ENCODE measurements at places on chromosomes 2 and 18.

GRCh38 chr2:52390651-52391050 is 1358.7 kb upstream of the NRXN1 start:
- DNase-seq, result no peak

- DNase-seq, result no peak
Observed at GRCh38 chr2:179036353-179036905, 13.5 kb downstream of the CCDC141 start.

DNA sequence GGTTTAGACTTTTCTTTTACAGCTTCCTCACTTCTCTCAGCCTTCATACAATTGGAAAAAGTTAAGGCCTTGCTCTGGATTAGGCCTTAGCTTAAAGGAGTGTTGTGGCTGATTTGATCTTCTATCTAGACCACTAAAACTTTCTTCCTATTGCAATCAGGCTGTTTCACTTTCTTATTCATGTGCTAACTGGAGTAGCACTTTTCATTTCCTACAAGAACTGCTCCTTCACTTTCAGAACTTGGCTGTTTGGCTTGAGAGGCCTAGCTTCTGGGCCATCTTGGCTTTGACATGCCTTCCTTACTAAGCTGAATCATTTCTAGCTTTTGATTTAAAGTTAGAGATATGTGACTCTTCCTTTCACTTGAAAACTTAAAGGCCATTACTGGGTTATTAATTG is 114.3 kb downstream of the ARHGEF4 start:
- no peak for DNase-seq

- DNase-seq, result no peak
Observed at GRCh38 chr2:52312486-52312885, 1280.6 kb upstream of the NRXN1 start.

GRCh38 chr2:68741805-68742306 is 7.2 kb downstream of the ARHGAP25 start:
- no peak for DNase-seq

DNA sequence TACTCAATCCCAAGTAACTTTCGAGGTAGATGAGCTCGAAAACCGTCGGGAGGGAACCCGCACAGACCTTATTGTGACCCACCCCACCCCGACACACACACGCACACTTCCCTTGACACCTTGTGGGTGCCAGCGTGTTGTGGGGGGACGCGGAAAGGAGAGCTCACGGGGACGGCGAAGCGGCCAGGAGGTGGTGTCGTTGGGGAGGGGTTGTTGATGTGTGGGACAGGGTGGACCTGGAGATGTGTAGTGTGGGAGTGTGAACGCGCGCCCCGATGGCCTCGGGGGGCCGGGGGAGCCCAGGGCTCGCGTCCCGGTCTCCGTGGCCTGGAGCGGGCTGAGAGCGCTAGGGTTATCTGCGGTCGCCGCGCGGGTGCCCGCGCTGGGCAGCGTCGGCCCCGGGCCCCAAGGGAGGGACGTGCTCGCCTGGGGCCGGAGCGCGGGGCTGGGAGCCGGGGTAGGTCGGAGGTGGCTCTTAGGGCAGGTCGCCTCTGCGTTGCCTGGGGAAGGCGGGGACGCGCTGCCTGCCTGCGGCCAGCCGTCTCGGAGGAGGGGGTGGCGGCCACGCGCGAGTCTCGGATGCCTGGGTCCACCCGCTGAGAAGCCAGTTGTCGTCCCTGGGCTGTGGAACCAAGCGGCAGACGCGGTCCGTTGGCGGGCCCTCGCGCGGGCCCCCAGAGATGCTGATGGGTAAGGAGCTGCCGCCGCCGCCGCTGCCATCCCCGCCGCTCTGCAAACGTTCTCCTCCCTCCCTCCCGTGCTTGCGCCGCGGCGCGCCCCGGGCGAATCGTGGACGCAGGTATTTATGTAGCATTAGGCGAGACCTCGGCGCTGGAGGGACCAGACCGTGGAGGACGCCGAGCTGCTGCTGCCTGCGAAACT is 1.6 kb downstream of the KLHL29 start:
- DNase-seq, result peak; percentile 40

DNA sequence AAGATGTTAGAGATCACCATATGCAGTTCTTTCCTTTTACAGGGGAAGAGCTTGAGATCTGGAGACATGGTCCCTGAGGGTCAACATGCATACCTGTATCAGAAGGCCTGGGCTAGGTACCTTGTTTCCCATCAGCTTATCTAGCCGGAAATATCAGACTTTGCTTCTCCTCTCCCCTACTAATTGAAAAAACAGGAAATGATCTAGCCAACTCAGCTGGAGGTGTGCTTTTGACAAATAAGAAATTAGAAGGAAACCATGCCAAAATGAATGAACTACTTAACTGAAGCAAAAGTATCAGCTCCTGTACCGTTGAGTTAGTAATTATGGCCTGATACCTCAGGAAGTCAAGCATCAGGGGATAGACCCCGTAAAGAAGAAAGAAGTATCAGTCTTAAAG is 20.4 kb downstream of the PKP4 start:
- DNase-seq, result no peak

- no peak for DNase-seq
Observed at GRCh38 chr2:104088745-104089144, 765.2 kb upstream of the POU3F3 start.

DNA sequence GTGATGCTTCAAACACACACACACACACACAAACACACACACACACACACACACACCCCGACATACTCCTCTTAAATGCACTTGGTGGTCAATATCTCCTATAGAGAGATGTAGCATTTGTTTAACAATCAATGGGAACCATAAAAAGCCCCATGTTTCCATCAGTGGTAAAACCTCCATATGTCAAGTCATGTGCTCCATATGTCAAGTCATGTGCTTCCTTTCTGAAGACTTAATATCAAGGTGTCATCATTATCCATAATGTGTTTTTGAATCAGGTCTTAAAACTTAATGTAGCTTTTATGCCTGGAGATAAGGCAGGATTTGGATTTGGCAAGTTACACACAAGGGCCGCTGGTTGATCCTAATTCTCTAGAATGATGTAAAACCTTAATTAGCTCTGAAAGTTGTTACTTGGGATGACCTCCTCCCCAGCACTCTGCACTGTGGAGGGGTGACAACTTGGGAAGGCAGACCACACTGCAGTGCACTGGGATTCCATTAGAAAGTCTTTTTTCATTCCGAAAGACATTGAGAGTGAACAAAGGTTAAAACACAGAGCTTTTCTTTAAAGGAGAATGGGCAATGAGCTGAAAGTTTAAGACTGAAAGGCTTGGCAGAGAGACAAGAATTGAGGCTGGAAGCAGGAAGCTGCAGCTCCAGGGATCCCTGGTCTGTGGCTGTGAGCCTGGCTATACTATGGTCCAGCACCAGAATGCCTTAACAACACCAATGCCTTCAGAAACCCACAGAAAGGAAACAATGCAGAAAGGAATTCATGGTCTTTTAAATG is 26.4 kb downstream of the ALK start:
- DNase-seq, result no peak

DNA sequence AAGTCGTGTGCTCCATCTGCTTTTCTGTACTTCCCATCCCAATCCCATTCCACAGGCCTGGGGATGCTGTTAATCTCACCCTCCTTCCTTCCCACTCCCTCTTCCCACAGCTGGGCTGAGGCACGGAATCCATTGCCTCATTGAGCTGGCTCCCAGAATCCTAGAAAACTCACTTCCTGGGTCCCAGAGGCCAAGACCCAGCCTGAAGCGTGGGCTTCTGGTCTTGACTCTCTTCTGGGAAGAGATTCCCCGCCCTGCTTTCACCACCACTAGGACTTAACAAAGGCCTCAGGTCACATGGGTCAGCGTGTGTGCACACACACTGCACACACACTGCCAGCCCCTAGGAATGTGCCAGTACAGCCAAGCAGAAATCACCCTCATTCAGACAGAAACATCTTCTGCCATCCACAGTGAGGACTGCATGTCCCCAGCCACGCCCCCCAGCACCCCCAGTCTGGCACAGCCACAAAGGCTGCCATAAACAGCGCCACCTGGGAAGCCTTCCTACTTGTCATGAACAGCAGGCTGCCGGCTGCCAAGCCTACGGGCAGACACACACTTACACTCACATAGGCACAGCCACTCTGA is 165.8 kb downstream of the TNS1 start:
- DNase-seq, result no peak

- DNase-seq, result no peak
Observed at GRCh38 chr2:219142329-219142728, 18.3 kb downstream of the NHEJ1 start.

GRCh38 chr2:233334915-233335314 is 19.4 kb upstream of the DGKD start:
- DNase-seq, result no peak

DNA sequence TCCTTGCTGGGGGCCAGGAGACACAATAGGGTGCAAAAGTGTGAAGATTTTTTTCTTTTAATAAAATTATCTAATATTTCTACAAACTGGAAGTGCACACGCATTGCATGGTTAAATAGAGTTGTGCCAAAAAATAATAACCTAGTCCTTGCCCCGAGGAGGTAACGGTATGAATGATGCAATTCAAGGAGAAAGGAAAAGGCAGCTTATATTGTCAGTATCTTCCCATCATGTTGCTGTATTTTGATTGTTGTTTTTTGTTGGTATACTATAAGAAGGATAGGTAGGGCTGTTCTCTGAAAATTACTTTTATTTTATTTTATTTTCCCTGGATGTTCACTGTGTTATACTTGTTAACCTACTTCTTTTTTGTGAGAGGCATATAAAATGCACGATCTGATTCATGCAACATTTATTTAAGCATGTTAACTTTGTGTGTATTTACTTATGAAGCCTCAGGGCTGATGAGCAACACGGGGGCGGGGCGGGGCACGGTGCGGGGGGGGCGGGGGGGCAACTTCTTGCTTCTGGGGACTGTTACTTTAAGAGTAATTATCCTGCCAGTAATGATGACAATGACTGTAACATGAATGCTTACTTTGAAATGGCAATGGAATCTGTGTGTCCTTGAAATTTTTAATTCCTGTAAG is 118.6 kb downstream of the AQP4 start:
- DNase-seq, result no peak

GRCh38 chr18:55864281-55864680 is 276.3 kb upstream of the TCF4 start:
- DNase-seq, result no peak

DNA sequence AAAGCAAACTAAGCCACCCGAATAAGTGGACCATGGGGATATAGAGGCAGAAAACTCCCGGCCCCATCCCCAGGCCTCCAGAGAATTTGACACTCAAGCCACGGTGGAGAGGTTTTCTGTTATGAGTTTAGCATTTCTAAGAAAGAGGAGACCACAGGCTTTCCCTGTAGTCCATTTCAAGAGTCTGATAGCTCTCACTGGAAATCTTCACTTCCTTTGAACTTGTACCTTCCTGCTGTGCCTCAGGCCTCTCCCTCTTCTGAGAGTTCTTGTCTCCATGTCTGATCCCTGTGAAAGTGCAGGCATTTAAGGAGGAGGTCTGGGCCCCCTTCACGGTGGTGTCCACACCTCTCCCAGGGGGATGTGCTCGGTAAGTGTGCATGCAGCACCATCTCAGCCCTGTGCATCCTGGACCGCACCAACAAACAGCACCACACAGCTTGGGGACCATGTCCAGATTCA is 113.7 kb downstream of the BCL2 start:
- DNase-seq, result no peak

GRCh38 chr2:85684806-85685205 is 9.4 kb upstream of the GNLY start:
- no peak for DNase-seq

DNA sequence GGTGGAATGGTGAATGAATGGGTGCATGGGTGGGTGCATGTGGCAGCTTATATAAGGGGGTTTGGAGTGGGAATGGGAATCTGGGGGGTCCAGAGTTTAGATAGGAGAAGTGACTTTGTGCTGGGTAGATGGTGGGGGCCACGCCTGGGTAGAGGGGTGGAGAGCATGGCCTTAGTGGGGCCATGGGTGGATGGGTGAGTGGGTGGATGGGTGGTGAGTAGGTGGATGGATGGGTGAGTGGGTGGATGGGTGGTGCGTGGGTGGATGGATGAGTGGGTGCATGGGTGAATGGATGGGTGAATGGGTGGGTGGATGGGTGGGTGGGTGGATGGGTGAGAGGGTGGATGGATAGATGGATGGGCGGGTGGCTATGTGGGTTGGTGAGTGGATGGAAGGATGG is 53.9 kb downstream of the MYO7B start:
- no peak for DNase-seq

- DNase-seq, result no peak
Observed at GRCh38 chr2:63446658-63447057, 141.6 kb downstream of the WDPCP start.

DNA sequence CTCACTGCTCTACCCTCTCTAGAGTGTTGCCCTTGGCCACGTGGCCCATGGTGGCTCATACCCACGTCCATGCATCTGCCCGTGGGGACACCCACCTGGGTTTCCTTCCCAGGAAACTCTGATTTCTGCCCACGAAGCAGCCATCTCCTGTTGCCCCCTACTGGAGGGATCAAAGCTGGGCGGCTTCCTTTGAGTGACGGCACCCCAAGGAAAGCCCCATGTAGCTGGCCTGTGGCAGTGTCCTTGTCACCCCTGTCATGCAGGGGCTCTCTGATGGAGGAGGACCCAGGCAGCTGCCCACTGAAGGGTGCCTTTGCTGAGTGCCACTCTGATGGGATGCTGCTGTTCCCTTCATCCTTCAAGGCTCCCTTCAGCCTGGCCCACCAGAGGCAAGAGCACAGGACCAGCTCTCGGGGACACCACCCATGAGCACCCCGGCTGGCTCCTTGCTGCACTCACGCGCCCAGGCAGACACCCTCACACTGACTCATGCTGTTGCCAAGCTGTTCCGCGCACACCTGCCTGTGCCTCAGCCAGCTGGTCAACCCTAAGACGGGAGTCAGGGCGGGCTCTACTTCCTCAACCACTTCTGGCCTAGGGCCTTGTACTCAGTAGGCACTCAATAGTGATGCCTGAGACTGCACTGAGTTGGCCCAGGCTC is 101.1 kb downstream of the CTIF start:
- DNase-seq, result no peak

DNA sequence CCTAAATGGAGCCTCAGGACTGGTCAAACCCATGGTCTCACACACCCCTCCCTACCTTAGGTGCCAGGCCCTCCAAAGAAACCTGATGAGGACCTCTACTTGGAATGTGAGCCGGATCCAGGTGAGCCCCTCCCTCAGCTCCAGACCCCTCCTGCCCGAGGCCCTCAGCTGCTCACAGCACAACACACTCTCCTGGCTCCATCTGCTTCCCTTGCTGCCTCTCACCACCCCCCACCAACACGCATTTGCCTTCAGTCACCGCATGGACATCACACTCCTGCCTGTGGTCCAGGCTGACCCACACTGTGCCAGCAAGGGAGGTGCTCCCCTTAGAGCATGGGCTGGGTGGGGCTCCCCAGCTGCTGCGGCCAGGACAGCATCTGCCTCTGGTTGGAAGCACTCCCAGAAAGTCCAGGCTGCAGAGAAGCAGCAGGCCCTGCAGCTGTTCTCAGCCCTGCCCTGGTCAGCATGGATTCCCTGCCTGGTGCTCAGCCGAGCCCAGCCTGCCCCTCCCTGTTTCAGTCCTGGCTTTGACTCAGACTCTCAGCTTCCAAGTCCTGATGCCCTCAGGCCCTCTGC is 15.1 kb downstream of the SH2D6 start:
- no peak for DNase-seq

DNA sequence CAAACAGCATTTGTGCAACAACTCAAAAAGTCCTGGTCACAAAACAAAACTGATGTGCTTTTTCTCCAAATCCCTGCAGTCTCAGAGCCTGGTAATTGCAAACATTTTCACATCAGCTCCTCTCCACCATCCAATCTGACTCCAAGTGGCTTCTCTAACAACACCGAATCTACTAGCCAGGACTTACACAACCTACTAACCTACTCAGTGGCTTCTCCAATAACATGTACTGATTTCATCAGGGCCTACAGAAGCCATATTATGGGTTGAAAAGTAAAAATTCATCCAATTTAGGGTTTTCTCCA is 104.3 kb downstream of the COLEC12 start:
- DNase-seq, result no peak

All from stimulated activated CD4-positive, alpha-beta T cell treated with anti-CD3 and anti-CD28 coated beads, Interleukin-15, amount 100 ng/mL, for 24 hours (primary cell).